CD4-positive, alpha-beta T cell (primary cell): ENCODE measurements at places on chromosomes 2 and 18.
A peak's percentile ranks its signal among the peaks of the same experiment; 100 is the strongest.

- no peak for DNase-seq
- no peak overlapping the region for H3K27ac ChIP-seq
- no peaks in the 10 kb centered on the region for H3K4me1 ChIP-seq
- H3K27me3 ChIP-seq = peaks cover 3% of the 10 kb centered on the region
Observed at GRCh38 chr2:180952082-180952481, 28.3 kb upstream of the UBE2E3 start.

- H3K4me3 ChIP-seq = no peak overlapping the region
- H3K4me1 ChIP-seq = no peaks in the 10 kb centered on the region
- DNase-seq = no peak
- no peaks in the 10 kb centered on the region for H3K27me3 ChIP-seq
- H3K27ac ChIP-seq = no peak overlapping the region
- no peaks in the 10 kb centered on the region for H3K36me3 ChIP-seq
Observed at GRCh38 chr2:206881708-206882410, 57.5 kb upstream of the CPO start.

DNA sequence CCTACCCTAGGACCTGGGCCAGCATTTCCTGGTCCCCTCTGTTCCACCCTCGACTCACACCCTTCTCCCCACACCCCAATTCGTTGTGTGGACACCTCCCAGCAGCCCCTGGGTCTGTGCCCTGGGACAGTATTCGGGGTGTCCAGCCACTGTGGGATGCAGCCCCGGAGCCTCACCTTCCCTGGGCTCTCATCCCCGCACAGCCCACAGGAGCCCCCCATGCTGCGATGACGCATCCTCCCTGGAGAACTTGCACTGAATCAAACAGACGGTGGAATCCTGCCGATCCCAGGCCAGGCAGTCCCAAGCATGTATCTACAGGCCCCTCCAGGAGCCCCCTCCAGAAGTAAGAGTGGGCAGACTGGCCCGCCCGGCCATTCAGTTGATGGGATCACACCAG is 9.7 kb downstream of the ITM2C start:
- no peaks in the 10 kb centered on the region for H3K27me3 ChIP-seq
- H3K27ac ChIP-seq = no peak overlapping the region
- H3K4me1 ChIP-seq = peaks cover 32% of the 10 kb centered on the region
- peaks cover 25% of the 10 kb centered on the region for H3K36me3 ChIP-seq
- H3K4me3 ChIP-seq = no peak overlapping the region

GRCh38 chr2:1219901-1220573 is 193.2 kb upstream of the TPO start:
- DNase-seq = no peak
- H3K36me3 ChIP-seq = no peaks in the 10 kb centered on the region
- H3K27me3 ChIP-seq = no peaks in the 10 kb centered on the region
- no peaks in the 10 kb centered on the region for H3K4me1 ChIP-seq
- H3K27ac ChIP-seq = no peak overlapping the region

GRCh38 chr2:190126798-190127197 is 64.3 kb upstream of the MSTN start:
- no peak for DNase-seq
- H3K36me3 ChIP-seq = no peaks in the 10 kb centered on the region
- no peaks in the 10 kb centered on the region for H3K27me3 ChIP-seq
- no peaks in the 10 kb centered on the region for H3K4me1 ChIP-seq
- H3K27ac ChIP-seq = no peak overlapping the region

GRCh38 chr18:24875286-24875685 is 414.8 kb downstream of the HRH4 start:
- H3K4me3 ChIP-seq = no peak overlapping the region
- no peaks in the 10 kb centered on the region for H3K27me3 ChIP-seq
- no peak for DNase-seq
- no peaks in the 10 kb centered on the region for H3K36me3 ChIP-seq
- no peak overlapping the region for H3K27ac ChIP-seq

GRCh38 chr2:216130346-216130971 is 21.3 kb downstream of the XRCC5 start:
- DNase-seq = no peak
- peaks cover 98% of the 10 kb centered on the region for H3K36me3 ChIP-seq
- no peak overlapping the region for H3K27ac ChIP-seq
- peaks cover 4% of the 10 kb centered on the region for H3K4me1 ChIP-seq
- H3K4me3 ChIP-seq = no peak overlapping the region

DNA sequence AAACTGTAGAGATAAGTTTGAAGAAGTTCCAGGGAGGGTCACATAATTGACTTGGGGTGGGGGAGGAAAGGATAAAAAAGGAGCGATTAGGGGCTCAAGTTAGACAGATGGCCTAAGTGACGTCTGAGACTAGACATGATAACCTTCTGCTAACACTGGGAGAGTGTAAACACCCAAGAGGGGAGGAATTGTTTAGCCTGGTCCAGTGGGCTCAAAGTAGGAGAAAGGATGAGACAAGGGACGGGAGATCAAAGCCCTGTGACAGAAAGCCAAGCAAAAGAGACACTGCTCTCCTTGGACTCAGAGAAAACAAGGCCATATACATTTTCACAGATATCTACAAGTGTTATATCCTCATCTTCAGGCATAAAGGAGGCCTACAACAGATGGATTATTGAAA is 45.5 kb upstream of the IHH start:
- no peak for DNase-seq
- peaks cover 5% of the 10 kb centered on the region for H3K4me1 ChIP-seq
- H3K4me3 ChIP-seq = no peak overlapping the region
- no peak overlapping the region for H3K27ac ChIP-seq
- H3K27me3 ChIP-seq = no peaks in the 10 kb centered on the region

DNA sequence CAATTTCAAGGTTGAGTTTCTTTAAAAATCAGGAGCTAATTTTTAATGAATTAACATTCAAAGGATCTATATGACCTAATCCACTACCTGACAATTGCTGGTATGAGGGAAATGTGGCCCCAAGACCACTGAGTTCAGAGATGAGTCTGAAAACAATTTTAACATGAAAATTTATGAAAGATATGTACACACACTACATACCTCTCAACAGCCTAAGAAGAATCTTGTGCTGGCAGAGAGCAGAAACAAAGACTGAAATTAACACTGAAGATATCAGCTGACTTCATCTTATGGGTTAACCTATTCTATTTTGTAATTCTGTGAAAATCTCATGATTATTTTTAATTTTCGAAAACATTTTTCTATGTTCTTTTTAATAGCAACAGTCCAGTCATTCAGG is 1.7 kb downstream of the FAP start:
- no peak for DNase-seq
- H3K4me3 ChIP-seq = no peak overlapping the region
- no peaks in the 10 kb centered on the region for H3K4me1 ChIP-seq
- peaks cover 8% of the 10 kb centered on the region for H3K27me3 ChIP-seq
- H3K27ac ChIP-seq = no peak overlapping the region

- no peaks in the 10 kb centered on the region for H3K36me3 ChIP-seq
- no peak overlapping the region for H3K4me3 ChIP-seq
- H3K27ac ChIP-seq = no peak overlapping the region
- no peaks in the 10 kb centered on the region for H3K4me1 ChIP-seq
- DNase-seq = peak; percentile 28
Observed at GRCh38 chr2:235135990-235136561, 184.3 kb downstream of the SH3BP4 start.

- no peak for DNase-seq
- H3K4me1 ChIP-seq = peaks cover 17% of the 10 kb centered on the region
- H3K27me3 ChIP-seq = peaks cover 42% of the 10 kb centered on the region
- H3K27ac ChIP-seq = no peak overlapping the region
- peak overlapping the region; percentile 25 for H3K4me3 ChIP-seq
Observed at GRCh38 chr2:289362-290089, 1.6 kb upstream of the ALKAL2 start.

GRCh38 chr2:171404719-171405118 is 29.1 kb downstream of the METTL8 start:
- H3K4me3 ChIP-seq = no peak overlapping the region
- H3K4me1 ChIP-seq = peaks cover 4% of the 10 kb centered on the region
- no peak for DNase-seq
